ENCODE measurements at places on chromosomes 7 and 10.
A peak's percentile ranks its signal among the peaks of the same experiment; 100 is the strongest.

GRCh38 chr10:80275756-80276155 lies 13.7 kb downstream of the MAT1A start:
- DNase-seq = no peak

DNA sequence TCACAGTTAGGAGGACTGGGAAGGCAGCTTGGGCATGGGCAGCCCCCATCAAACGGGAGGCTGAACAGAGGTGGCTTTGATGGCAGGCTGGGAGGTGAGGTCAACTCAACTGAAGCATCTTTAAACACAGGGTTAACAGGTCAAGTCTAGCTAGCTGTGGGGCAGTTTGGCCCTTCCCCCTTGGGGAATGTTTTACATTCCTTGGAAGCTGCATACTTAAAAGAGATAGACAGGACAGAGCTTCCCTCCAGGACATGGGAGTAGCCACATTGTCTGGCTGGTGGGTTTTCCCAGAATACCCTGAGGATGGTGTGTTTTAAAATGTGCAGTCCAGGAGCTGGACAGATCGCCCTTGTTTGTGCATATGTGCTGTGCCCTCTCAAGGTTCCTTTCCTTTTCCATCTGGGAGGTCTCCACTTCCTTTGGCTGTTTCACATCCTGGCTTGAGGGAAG lies 6.8 kb upstream of the RASSF4 start:
- no peak for DNase-seq

DNA sequence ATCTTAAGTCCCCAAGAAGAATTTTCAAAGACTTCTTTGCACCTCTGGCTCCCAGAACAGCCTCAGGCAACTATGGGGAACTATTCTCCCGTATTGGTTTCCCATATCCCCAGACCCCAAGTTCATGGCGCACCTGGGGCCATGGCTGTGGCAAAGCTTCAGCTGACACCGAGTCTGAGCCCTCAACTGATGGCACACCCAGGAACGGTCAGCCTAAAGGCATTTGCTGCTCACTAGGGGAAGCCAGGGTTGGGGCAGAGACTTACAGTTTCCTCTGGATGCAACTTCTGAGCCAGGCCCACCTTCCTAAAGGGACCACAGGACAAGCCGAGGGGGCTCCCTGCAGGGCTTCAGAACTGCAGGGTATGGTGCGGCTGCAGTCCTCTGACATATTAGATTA lies 13.7 kb upstream of the CPA1 start:
- no peak for DNase-seq

- DNase-seq = no peak
Measured at GRCh38 chr10:96082748-96083147, 39.4 kb downstream of the CCNJ start.

DNA sequence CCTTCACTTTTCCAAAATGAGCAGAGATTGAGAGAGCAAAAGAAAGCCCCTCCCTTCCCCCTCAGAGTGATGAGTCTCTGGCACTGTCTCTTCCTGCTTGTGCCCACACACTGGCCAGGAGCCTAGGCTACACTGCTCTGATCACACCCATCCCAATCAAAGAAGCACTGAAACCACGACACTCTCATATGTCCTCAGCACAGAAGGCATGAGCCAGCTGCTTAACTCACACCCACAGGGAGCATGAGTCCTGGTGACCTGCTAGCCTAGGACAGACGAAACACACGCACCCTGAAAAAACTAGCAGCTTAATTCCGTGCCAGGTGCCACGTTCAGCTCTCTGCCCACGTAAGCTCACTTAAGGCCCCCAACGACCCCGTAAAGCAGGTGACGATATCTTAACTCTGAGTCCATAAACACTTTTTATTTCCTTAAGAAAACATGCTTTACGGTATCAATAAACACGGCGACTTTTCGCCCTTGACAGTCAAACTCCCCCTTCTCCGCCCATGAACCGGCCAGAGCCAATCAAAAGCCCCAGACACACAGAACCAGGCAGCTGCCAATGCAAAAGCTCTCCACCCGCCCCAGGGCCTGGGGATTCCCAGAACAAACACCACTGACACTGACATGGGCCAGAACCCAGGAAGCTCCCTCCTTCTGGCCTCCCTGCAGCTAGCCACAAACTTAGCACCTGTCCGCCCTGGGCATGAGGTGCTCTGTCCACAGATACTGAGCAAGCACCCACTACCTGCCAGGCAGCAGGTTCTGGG lies 69.0 kb downstream of the TNRC18 start:
- DNase-seq = no peak

DNA sequence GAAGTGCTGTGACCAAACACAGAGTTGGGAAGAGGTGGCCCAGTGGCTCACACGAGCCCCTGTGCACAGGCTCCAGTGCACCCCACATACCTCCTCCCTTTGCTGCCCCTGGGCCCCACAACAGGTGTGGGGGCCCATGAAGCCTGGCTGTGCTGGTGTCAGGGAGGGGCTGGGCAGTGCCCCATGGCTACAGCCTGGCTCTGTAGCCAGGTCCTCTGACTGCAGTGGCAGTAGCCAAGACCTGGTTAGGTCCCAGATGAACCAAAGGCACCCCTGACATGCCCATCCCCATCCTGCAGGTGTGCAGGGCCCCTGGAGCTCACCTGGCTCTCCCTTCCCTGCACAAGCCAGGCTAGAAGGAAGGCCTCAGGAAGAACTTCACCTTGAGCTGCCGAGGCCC lies 176.3 kb downstream of the GRID1 start:
- no peak for DNase-seq

GRCh38 chr10:45439365-45439764 lies 65.3 kb downstream of the ALOX5 start:
- no peak for DNase-seq

GRCh38 chr7:26700386-26700785 lies 164.0 kb downstream of the SKAP2 start:
- no peak for DNase-seq

DNA sequence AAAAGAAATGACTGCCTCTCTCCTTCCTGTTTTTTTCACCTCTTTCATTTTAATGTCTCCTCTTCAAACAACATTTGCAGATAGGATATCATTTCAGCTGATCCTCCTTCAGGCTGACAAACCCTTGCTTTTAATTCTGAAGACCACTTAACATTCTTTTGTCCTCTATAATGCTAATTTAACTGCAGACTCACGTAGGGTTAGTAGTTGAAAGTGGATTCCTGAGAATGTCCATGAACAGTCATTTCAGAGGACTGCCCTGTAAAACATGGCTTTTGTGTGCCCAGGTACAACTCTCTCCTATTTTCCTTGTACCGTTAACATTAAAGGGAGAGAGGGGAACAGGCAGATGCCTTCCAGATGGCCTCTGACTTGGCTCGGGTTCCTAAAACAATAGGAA lies 524.4 kb downstream of the SDK1 start:
- DNase-seq = no peak

GRCh38 chr7:98810153-98810802 lies 59.5 kb downstream of the TMEM130 start:
- DNase-seq = peak; percentile 70

- peak; percentile 4 for DNase-seq
Measured at GRCh38 chr7:12158334-12159060, 52.6 kb upstream of the TMEM106B start.

- DNase-seq = peak; percentile 9
Measured at GRCh38 chr10:20634839-20635238, 262.3 kb downstream of the NEBL start.

GRCh38 chr10:110265573-110266193 lies 39.0 kb downstream of the SMNDC1 start:
- no peak for DNase-seq

DNA sequence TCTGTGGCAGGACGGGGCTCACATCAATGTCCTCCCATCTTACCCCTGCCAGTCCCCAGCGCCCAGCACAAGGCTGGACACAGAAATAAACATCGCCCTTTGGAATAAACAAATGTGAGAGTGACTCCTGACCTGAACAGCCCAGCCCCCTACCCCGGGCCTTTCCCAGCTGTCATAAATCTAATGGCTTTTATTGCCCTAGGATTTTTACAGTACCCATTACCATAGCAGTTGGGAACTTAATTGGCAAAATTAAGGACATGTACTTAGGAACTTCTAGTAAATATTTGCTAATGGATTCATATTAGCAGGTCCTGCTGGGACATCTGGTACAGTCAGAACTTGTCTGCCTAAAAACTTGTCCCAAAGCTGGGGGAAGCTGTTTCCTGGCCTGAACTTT lies 76.6 kb downstream of the GLRX3 start:
- DNase-seq = no peak

- no peak for DNase-seq
Measured at GRCh38 chr10:109202111-109202510, 721.2 kb downstream of the XPNPEP1 start.

GRCh38 chr10:94344522-94345122 lies 18.1 kb downstream of the NOC3L start:
- no peak for DNase-seq

DNA sequence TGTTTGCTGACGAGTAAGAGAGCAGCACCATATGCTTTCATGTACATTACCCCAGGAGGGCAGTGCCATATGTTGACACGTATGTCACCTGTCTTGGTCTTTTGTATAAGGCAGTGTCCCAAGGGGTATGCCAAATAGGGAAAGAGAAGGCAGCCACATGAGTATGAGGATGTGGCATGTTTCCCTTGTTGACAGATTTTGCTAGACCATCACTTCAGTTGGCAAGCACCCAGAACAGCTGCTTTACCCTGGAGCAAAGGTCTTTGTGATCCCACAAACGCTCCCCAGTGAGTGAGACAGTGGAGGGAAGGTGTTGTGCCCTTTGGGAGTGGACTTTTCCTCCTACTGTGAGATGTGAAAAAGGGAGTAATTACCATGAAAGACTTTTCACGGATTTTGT lies 350.1 kb downstream of the ETV1 start:
- no peak for DNase-seq

GRCh38 chr10:61986382-61986781 lies 84.9 kb downstream of the ARID5B start:
- DNase-seq = no peak

- no peak for DNase-seq
Measured at GRCh38 chr7:55565681-55566080, 6.6 kb downstream of the VOPP1 start.

- no peak for DNase-seq
Measured at GRCh38 chr7:47273974-47274766, 307.7 kb downstream of the TNS3 start.

- DNase-seq = no peak
Measured at GRCh38 chr10:61617586-61617985, 45.1 kb upstream of the CABCOCO1 start.

- peak; percentile 35 for DNase-seq
Measured at GRCh38 chr7:131653418-131654248, 97.2 kb upstream of the PODXL start.

DNA sequence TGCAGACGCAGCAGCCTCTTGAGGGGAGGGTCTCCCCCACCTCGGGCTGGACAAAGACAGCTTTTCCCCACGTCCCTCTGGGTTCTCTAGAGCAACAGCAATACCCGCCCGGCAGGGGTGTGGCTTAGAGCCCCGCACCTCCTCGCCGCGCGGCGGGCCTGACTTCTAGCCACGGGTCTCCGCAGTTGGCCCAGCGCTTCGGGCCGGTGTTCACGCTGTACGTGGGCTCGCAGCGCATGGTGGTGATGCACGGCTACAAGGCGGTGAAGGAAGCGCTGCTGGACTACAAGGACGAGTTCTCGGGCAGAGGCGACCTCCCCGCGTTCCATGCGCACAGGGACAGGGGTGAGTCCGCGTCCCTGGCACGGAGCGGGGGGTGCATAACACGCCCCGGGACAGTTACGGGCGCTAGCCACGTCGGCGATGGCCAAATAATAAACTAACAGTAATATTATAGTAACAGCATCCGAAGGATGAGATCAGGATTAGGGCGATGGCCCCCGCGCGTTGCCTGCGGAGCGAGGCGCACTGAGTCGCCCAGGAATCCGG lies 1.2 kb downstream of the CYP2E1 start:
- no peak for DNase-seq

- DNase-seq = no peak
Measured at GRCh38 chr7:107284911-107285479, 116.2 kb downstream of the HBP1 start.

- no peak for DNase-seq
Measured at GRCh38 chr10:61830072-61830845, 71.2 kb upstream of the ARID5B start.

GRCh38 chr10:30422981-30423654 lies 10.9 kb upstream of the MAP3K8 start:
- DNase-seq = no peak

DNA sequence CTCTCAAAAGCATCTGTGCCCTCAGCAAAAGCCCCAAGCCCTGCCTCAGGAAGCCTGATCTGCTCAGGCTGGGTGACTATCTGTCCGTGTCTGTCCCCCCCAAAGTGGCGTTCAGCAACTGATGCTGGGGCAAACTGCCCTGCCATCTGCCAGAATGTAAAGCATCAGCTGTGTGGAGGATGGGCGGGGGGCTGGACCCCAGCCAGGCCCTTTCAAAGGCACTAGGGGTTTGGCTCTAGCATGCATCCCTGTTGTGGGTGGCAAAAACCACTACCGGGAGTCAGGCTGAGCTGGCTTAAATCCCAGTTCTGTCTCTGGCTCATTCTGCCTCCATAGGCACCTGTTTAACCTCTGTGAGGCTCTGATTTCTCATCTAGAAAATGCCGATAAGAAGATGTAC lies 35.5 kb downstream of the GPRIN2 start:
- peak; percentile 51 for DNase-seq

DNA sequence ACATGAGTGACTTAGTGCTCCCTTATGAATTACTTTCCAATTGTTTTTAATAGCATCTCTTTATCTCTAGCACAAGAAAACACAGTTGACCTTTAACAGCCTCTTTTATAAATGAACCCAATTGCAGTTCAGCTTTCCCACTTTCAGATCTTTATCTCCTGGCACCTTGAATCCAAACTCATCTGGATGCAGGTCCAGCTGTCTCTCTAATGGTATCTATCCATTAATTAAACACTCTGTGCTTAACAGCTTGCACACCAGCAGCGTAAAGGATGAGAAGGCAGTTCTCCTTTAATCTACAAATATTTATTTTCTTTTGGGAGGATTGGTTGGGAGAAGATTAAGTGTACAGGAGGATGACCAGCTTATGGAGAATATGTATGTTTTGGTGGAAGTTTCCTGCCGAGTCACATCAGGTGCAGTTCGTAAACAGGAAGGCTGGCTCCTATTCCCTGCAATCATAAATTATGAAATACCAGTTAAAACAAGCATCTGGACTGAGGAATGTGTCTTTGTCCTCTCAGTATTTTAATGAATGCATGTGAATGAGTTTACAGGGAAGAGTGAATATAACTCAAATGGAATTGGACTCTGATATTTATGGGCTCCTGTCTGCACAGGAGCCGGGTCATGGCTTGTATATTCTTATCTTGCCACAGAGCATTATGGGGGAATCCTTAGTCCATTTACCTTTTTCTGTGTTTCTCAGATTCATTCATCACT lies 232.7 kb downstream of the PHF14 start:
- no peak for DNase-seq

GRCh38 chr7:124379296-124379695 lies 346.4 kb upstream of the TMEM229A start:
- no peak for DNase-seq

GRCh38 chr10:90451283-90451682 lies 406.6 kb downstream of the HTR7 start:
- DNase-seq = peak; percentile 85

DNA sequence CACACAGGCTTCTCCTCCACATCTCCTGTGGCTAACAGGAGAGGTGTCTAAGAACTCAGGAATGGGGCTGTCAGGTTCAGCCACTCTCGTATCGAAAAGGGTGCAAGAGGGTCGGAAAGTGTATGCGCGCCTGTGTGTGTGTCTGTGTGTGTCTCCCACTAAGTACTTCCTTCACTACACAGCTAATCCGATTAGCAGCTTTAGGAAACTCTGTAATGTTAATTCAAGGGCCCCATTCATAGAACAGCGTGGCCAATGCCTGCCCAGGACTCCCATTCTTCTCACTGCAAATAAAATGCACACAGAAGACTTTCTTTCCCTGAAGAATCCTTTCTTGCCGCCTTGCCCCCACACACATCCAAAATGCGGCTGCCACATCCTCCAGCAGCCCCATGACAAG lies 39.9 kb downstream of the TLL2 start:
- DNase-seq = no peak

Data from fibroblast of skin of abdomen (primary cell).